SJSA1 (cell line): ENCODE measurements at places on chromosomes 13 and 19.

DNA sequence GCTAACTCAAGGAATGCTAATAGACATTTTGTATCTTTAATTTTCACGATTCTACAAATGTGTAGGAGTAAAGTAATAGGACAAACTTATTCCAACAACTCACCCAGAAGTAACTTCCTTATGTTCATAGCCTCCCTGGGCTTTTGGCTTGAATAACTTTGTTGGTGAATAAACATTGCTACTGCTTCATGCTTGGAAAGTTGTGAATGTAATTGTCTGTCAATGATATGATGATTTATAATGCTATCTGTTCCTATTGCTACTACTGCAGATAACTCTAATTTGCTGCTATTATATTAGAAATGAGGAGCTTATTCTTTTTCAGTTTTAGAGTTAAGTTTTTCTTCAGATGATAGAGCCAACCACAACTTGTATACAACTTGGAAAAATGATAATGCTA, 307.7 kb downstream of the PCDH9 start:
- no peak for DNase-seq

DNA sequence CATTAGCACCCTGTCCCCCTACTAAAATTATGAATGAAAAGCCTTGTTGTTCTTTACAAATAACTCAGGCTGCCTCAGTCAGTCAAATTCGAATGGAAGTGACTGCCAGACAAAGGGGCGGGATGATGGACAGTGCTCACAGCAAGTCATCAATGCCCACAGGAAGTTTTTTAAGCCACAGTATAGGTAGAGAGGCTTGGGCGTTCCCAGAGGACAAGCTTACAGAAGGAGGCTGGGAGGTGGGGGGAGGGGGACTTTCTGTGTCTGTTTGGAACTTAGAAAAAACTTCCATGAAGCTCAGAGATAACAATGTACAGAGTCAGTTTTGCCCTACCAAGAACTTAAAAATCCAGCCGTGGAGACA, 18.5 kb upstream of the SPRY2 start:
- no peak for DNase-seq

- DNase-seq, result no peak
Measured at GRCh38 chr19:15733895-15734294, 3.9 kb upstream of the OR10H3 start.

DNA sequence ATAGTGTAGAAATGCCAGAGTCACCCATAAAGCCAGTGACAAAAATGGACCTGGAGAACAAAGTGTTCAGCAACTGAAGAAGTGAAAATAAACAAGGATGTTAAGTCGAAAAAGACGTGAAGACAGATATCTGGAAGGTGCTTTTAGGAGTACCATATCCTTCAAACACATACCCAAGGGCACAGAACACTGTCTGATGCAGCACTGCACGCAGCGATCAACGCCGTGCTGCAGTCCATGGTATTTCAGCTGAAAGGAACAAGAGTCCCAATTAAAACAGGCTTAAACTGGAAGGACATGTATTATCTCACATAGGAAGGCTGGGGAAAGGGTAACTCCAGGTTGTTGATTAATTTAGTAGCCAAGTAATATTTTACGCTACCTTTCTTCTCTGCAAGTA, 108.2 kb downstream of the SGCG start:
- DNase-seq, result no peak

GRCh38 chr19:30645946-30646577, 273.9 kb downstream of the ZNF536 start:
- no peak for DNase-seq

DNA sequence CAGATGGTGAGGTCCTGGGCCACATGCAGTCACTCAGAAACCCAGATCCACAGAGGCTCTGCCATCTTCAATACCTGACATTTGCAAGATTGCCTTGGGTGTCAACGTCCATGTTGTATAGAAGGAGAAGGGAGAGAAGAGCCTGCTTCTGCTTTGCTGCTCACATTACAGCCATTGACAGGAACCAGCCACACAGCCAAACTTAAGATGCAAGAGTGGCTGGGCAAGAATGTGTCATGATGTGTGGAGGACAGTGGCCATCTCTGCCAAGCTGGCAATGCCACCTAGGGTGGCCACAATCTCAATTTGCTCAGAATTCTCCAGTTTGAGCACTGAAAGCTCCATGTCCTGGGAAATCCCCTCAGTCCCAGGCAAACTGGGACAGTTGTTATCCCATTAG, 25.9 kb upstream of the SERPINE3 start:
- DNase-seq, result no peak

- DNase-seq, result no peak
Measured at GRCh38 chr19:33132021-33132420, at the start of gene WDR88. WDR88 (plus strand) TSS chr19:33132114; CDS start chr19:33132170, 56 bp downstream.

- DNase-seq, result no peak
Measured at GRCh38 chr13:111650626-111651025, 330.2 kb downstream of the TEX29 start.

GRCh38 chr19:3987619-3988371, 2.5 kb upstream of the EEF2 start:
- peak; percentile 88 for DNase-seq

DNA sequence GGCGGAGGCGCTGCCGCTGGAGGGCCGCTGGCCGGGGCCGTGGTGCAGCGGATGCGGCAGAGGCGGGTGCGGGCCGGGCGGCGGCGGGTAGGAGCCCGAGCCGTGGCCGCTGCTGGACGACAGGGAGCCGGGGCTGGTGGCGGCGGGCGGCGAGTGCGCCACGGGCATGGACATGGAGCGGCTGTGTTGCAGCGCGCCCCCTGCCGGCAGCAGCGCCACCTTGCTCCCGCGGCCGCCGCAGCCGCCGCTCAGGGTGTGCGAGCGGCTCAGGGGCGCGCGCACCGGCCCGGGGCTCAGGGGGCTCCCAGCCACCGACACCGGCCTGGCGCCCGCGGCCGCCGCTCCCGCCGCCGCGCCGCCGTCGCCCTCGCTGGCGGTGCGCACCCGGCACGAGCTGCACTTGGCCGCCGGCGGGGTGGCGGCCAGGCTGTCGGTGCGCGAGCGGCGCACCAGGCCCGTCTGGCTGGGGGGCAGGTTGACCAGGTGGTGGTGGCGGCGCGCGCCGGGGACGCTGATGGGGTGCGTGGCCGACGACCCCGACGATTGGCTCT, 1.7 kb downstream of the IRS2 start:
- peak; percentile 98 for DNase-seq

- no peak for DNase-seq
Measured at GRCh38 chr13:61255040-61255796, 160.4 kb downstream of the PCDH20 start.

GRCh38 chr13:92459306-92459705, 767.3 kb upstream of the GPC6 start:
- DNase-seq, result no peak

DNA sequence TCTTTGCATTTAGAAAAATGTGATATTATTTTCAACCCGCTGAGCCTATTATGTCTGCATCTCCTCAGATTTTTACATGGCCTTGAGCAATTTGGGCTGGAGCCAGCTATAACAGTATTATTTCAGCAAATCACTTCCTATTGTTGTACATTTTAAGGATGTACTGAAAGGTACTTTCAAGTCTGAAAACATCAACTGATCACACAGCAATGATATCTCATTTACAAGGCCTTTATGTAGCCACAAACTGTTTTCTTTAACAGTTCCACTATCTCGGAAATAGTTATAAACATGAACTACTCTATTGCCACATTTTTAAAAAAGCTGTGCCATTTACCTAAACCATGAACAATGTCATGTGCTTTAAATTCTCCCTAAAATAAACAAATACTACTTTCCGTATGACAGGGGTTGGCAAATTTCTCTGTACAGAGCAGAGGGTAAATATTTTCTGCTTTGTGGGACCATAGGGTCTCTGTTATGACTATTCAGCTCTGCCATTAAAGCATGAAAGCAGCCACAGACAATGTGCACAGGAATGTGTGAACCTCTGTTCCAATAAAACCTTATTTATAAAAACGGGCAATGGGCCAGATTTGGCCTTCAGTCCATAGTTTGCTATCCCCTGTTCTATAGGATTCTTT, 560.4 kb downstream of the GPC6 start:
- peak; percentile 54 for DNase-seq

DNA sequence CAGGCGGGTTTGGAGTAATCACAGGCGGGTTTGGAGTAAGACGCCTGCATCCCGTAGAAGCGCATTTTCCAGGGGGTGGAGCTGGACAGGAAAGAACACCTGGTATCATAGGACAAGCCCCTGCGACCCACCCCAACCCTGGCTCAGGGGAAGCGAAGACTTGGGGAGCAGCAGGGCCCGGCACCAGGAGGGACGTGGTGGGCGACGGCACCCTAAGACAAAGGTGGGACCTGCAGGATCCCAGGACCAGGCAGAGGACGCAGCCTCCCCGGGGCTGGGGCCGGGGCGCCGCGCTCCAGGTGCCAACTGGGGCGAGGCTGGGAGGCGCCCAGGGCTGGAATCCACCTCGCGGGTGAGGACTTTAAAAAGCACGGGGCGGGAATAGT, 520 bp downstream of the ZNF600 start:
- DNase-seq, result no peak

DNA sequence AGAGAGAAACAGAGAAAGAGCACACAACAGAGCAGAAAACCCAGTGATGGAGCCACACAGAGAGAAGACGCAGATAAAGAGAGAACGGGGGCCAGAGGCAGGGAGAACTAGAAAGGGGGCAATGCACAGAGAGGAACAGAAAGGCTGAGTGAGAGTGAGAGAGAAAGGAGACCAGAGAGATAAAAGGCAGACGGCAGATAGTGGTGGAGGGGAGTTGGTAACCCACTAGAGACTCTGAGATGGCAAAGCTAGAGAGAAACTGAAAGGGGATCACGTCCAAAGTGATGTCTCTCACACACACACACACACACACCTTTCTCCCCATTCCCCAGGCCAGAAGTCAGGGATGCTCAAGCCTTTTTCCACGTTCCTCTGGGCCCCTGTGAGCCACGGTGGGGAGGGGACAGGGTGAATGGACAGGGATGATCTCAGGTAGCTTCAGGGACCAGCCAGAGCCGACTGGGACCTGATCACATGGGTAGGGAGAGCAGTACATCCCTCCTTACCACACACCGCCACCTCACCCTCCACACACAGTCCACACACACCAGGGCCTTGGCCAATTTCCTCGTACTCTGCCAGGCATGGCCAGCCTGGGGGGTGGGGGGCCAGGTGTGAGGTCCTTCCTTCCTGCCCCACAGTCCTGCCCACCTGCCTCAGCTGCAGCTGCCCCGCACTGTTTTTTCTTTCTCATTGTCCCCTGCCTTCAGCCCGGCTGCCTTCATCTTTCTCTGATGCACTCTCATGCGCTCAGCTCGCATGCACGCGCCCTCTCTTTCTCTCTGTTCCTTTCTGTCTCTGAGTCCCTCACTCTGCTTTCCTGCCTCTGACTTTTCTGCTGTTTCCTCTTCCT, 22.5 kb upstream of the POU2F2 start:
- DNase-seq, result no peak

DNA sequence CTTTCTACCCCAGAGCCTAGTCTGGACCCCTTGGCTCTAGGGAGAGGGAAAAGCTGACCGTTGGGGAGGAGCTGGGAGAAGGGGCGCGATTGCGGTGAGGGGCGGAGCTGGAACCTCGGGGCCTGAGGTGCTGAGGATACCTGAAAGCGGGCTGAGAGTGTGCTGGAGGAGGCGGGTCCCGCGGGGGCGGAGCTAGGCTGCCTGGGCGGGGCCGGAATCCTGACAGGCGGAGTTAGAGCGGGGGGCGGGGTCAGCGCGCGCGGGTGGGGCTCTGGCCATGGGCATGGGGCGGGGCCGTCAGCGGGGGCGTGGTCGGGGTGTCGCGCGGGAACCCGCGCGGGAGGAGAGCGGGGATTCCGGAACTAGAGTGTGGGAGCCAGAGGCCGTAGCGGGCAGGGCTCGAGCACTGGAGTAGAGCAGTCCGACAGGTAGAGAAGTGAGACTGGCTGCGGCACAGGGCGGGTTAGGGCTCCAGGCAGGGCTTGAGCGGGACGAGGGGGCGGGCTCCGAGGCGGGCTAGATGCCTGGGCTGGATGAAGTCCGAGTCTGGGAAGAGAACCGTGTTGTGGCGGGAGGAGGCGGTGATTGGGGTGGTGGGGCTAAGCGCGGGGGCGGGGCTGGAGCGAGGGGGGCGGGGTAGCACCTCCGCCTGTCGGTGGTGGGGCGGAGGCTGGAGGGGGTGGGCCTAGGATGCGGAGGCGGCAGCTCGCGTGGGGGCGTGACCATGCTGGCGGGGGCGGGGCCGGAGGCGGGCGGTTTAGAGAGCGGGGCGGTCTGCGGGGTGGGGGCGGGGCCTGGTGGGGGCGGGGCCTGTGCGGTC, at the start of gene INAFM1:
INAFM1 (plus strand) TSS at position 815 of the 820 bp plus-strand sequence. CDS start 35 bp downstream, outside the sequence.
- peak; percentile 91 for DNase-seq

DNA sequence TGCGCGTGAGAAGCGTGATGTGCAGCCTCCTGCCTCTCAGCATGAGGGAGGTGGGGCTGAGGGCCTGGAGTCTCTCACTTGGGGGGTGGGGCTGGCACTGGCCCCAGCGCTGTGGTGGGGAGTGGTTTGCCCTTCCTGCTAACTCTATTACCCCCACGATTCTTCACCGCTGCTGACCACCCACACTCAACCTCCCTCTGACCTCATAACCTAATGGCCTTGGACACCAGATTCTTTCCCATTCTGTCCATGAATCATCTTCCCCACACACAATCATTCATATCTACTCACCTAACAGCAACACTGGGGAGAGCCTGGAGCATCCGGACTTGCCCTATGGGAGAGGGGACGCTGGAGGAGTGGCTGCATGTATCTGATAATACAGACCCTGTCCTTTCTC, 8.7 kb downstream of the CD177 start:
- DNase-seq, result peak; percentile 95

GRCh38 chr13:80151016-80151415, 189.9 kb downstream of the SPRY2 start:
- no peak for DNase-seq

DNA sequence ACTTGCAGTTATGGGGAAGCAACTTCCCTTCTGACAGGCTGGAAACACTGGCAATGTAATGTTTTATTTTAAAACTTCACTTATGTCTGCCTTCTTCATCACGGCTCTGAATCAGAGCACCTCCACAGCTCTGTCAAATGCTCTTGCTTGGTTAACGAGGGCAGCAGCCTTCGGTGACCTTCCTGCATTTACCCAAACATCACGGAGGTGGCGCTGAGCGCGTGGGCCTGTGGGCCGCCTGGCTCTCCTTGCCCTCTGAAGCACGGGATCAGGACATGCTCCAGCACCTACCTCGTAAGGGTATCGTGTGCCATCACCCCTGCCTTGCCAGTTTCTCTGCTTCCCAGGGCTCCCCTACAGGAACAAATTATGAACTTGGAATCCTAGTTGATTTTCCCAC, 310.0 kb downstream of the TEX29 start:
- DNase-seq, result peak; percentile 42

- DNase-seq, result no peak
Measured at GRCh38 chr13:30373727-30374126, 48.6 kb upstream of the UBE2L5 start.

- DNase-seq, result no peak
Measured at GRCh38 chr13:65149687-65150086, 2080.4 kb downstream of the PCDH9 start.

DNA sequence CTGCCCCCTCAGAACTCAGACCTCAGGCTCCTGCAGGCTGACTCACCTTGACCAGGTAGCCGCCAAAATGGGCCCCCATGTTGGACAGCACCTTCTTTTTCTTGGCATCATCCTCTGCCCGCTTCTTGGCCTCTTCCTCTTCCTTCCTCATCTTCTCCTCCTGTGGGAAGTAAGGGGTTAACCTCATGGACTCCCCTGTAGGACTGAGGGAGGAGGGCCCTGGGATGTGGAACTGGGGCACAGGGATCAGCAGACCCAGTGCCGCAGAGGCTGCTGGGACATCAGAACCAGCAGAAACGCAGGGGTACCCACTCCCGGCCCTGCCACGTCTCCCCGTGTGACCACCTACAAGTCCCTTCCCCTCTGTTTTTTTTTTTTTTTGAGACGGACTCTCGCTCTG, 11.1 kb downstream of the TNNT1 start:
- DNase-seq, result no peak

- no peak for DNase-seq
Measured at GRCh38 chr19:50646074-50646807, 3.0 kb upstream of the C19orf81 start.

GRCh38 chr13:32555613-32556012, 17.0 kb upstream of the N4BP2L2 start:
- no peak for DNase-seq
